ENCODE measurements at places on chromosomes 12 and 14.
A peak's percentile ranks its signal among the peaks of the same experiment; 100 is the strongest.

GRCh38 chr14:80150301-80150700 lies 61.0 kb downstream of the DIO2 start:
- no peak for DNase-seq

DNA sequence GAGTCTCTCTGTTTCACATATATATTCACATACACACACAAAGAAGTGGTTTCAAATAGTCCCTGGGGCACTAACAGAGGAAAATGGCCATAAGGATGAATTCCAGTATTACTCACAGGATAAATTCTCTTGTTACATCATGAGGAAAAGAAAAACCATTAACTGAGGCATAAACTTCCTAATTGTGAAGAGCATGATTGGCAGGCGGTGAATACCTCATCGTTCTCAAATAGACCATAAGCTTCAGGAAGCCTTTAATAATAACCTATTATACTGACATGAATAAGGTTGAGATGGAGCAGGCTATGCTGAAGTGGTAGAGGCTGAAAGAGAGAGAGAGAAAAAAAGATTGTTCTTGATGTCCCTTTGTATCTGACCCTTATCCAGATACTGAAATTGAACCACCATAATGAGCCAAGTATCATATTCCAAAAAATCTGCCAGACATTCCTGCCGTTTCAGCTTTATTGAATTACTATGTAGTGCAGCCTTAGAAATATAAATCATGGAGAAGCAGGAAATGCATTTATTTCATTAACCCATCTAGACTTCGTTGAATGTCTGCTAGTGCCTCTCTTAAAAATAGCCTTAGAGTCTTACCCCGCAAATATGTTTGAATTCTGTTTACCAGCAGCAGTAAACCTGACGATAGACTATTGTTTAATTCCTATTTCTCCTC lies 86.8 kb downstream of the NUAK1 start:
- peak; percentile 29 for DNase-seq

GRCh38 chr14:75881994-75882393 lies 99.8 kb downstream of the TGFB3 start:
- no peak for DNase-seq

- DNase-seq, result no peak
Measured at GRCh38 chr12:122724641-122725243, 5.9 kb downstream of the HCAR1 start.

GRCh38 chr14:21350539-21350938 lies 33.3 kb downstream of the SUPT16H start:
- peak; percentile 33 for DNase-seq

DNA sequence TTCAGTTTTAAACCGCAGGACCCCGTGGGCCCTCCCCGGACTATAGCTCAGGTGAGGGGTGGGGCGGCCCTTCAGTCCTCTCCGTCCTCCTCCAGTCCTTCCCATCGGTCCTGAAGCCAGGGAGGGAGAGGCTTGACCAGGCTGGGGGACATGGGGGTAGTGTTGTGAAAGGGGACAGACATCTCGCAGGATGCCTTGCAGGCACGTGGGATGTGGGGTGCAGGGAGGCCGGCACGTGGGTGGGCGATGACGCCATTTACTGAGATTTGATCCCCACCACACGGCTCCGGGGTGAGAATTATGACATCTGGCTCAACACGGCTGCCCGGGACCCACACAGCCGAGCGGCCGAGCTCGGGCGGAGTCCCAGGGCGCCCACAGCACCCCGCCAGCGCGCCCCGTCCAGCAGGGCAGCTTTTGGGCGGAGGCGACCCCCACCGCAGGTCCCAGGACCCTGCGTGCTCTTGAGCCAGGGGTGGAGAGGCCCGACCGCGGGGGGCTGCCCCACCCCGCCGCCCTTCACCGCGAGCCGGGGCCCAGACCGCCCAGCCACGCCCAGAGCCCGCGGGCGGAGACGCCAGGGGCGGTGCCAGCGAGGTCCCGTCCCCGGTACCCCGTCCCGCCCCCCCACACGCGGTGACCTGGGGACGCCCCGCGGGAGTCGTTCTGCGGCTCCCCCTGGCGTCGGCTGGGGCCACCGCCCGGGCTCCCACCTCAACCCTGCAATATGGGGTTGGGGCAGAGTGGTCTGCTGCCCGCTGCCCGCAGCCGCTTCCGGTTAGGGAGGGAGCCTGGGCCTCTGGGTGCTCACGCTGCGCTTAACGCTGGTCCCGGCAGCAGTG lies 3.3 kb upstream of the EXOC3L4 start:
- DNase-seq, result peak; percentile 67

DNA sequence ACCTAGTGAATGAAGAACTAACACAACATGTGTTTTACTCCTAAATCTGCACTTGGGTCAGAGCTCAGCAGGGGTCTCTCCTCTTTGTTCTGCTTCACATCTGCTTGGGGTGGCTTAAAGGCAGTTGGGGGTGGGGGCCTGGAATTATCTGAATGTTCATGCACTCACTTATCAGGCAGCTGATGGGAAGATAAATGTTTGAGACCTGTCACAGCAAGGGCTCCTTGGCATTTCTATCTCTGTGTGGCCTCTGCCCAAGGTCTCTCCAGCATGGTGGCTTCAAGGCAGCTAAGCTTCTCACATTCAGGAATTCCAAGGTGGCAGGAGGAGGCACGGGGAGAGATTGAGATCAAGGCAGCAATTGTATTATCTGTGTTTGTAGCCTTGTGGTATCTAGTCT lies 6.4 kb upstream of the HMGA2 start:
- DNase-seq, result peak; percentile 54

DNA sequence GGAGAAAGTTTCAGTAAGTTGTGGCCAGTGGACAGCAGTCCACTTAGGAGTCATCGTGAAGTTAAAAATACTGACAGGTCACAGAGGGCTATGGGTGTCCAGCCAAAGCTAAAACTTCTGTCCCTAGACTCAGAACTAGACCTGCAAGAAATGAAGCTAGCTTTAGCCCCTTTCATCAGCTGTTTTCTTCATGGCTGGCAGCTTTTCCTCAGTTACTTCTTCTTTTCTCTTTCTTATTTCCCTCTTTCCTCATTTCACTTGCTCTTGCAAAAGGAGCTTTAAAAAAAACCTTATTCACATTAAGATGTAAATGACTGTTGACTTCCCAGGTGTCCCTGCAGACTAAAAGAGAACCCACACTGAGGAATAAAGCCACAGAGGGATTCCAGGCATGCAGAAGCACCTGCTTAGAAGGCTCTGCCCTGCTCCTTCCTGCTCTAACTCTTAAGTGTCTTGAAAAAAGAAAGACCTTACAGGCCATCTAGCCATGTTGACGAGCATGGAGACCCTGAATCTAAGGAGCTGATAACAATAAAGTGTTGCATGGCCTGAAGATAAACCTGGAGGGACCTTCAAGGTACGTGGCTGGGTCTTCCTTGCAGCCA lies 69.7 kb upstream of the CCND2 start:
- DNase-seq, result no peak

GRCh38 chr14:50002926-50003212 lies 110.0 kb downstream of the ARF6 start:
- DNase-seq, result no peak

DNA sequence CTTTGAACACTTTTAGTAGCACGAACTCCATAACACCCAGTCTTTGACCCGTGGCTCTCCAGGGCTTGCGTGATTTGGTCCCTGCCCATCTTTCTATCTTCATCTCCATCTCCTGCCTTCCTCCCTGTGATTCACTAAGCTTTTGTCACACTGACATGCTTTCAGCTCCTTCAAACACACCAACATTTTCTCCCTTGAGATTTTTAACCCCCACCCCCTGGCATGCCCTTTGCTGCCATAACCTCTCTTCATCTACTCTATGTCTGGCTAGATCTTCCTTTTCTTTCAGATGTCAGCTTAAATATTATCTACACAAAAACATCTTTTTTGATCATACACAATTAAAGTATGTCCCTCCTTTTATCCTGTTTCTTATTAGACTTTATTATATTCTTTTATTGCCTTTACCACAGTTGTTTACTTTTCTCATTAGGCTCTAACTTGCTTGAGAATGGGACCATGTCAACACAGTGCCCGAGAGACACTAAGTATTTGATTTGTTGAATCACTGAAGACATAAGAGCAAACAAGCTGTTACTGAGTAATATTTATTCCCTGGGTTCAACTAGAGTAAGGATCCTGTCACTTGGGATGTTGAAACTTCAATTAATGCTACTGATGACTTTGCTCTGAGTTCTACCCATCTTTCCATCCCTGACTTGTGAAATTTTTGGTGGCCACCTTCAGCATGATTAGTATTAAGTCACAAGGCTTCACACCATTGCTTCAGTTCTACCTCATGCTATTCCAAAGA lies 387.3 kb downstream of the LRIG3 start:
- no peak for DNase-seq

GRCh38 chr12:84719997-84720396 lies 192.6 kb downstream of the SLC6A15 start:
- no peak for DNase-seq

- no peak for DNase-seq
Measured at GRCh38 chr12:1173781-1174617, 183.0 kb downstream of the ERC1 start.

GRCh38 chr14:71070169-71070568 lies 162.9 kb downstream of the PCNX1 start:
- no peak for DNase-seq

GRCh38 chr12:106498056-106498455 lies 84.7 kb upstream of the RFX4 start:
- DNase-seq, result no peak

GRCh38 chr14:68124979-68125731 lies 305.6 kb downstream of the RAD51B start:
- DNase-seq, result no peak

GRCh38 chr12:58388261-58388660 lies 446.9 kb downstream of the ATP23 start:
- no peak for DNase-seq

- no peak for DNase-seq
Measured at GRCh38 chr12:80821513-80822000, 104.8 kb downstream of the MYF5 start.

- DNase-seq, result no peak
Measured at GRCh38 chr12:95291501-95291900, 73.9 kb downstream of the VEZT start.

DNA sequence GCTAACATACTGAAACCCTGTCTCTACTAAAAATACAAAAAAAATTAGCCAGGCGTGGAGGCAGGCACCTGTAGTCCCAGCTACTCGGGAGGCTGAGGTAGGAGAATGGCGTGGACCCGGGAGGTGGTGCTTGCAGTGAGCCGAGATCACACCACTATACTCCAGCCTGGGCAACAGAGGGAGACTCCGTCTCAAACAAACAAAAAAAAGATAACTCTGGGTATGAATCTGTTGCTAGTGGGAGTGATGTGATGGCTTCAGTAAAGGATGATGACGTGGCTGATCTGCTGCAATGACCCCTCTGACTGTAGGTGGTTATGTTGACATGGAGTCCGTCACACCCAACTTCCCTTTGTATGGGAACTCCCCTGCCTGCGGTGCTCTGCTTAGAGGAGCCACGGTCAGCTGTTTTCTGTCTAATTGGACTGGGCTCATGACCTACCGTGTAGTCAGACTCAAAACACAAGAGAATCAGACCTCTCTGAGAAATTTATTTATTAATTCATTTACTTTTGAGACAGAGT lies 59.1 kb upstream of the MED13L start:
- no peak for DNase-seq

GRCh38 chr14:88904206-88904647 lies 79.8 kb downstream of the TTC8 start:
- DNase-seq, result no peak

GRCh38 chr14:33636716-33637115 lies 314.2 kb downstream of the EGLN3 start:
- no peak for DNase-seq

DNA sequence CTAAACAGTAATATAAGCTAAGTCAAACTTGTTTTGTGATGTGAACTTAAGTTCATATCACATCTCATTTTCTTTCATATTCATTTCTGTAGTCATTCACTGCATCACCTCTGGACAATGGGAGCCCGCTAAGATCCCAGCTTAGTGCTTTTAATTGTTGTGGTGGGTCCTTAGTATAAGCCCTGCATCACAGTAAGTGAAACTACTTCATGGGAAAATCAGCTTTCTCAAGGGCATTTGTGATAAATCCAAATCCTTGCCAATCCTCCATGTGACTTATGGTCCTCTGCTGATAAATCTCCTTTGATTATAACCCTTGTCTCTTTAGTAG lies 98.3 kb downstream of the PLEKHA5 start:
- DNase-seq, result no peak

DNA sequence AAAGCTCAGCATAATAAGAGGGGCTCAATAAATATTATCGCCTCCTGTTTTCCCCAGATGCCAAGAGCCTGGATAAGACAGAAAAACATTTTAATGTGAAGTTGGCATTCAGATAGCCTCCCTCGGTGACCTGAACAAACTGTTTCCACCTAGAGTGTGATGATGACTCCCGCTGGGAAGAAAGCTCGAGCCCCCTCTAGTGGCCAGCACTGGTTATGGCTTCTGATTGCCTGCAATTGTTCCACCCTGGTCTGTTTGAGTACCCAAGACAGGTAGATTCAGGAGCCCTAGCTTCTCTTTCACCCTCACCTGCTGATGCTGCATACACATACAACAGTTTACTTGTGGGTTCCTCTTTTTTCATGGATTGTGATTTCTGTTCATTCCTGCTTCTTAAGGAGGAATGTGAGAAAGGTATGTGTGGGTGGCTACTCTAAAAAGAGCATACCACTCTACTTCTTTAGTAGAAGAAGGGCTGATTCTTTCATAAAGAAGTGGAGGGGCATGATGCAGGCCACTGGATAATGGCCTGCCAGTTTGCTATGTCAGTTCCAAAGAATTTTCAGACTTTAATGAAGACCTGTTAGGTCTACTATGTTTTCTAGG lies 6.4 kb downstream of the ERG28 start:
- peak; percentile 63 for DNase-seq

DNA sequence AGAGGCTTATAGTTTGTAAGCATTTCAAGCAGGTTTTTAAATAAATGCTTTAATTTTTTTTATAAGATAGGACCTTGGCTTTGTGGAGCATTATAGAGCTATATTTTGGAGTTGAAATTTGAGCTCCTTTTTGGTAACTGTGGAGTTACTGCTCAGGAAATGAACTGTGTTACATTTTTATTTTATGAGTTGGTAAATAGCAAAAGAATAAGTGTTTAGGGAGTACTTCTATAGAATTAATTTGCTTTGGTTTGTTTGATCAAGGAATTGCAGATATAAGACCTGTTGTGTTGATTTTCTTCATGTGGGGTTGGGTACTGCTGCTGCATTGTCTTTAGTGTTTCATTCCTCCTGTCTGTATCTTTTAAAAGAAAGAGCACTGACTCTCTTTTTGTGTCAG lies 3.5 kb downstream of the ATP2A2 start:
- DNase-seq, result no peak

DNA sequence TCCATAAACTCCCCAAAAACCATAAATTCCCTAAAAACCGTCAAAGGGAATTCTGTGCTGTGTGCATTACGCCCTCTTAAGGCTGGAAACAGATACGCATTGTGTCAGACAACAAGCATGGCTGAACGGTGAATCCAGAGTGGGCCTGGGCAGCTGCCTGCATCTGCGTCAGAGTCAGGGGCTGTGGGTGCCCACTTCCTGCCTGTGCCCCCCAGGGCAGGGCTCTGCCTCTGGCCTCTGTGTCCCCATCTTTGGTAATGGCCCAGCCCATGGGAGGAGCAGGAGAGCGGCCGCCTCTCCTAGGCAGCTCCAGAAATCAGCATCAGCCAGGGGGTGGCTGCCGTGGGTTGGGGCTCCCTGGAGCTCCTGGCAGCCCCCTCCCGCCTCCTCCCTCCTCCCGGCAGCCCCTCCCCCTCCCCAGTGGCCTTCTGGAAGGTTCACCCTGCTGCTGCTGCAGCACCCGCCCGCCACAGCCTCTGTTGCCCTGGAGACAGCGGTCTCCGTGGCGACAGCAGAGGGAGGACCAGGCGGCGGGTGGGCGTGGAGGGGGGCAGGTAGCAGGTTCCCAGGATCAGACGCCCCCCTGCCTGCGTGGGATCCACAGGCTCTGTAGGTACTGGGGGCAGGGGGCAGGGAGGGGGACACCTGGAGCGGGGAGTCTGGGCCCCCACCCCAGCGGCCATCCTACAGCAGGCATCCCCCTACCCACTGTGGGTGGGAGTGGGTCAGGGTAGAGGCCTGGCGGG lies 5.9 kb downstream of the MMP17 start:
- peak; percentile 66 for DNase-seq

Measured in A673 (cell line).